NCI-H2029 treated with DMSO at 0.1 percent for 48 hours (cell line): ENCODE measurements at places on chromosomes 5 and 9.

GRCh38 chr5:110561510-110561909 lies 165.0 kb downstream of the TMEM232 start:
- DNase-seq = no peak

GRCh38 chr9:112000743-112001142 lies 104.1 kb downstream of the UGCG start:
- no peak for DNase-seq

GRCh38 chr9:131027872-131028179 lies 18.9 kb downstream of the LAMC3 start:
- DNase-seq = no peak

- no peak for DNase-seq
Observed at GRCh38 chr5:59999056-59999455, 105.5 kb upstream of the PDE4D start.

DNA sequence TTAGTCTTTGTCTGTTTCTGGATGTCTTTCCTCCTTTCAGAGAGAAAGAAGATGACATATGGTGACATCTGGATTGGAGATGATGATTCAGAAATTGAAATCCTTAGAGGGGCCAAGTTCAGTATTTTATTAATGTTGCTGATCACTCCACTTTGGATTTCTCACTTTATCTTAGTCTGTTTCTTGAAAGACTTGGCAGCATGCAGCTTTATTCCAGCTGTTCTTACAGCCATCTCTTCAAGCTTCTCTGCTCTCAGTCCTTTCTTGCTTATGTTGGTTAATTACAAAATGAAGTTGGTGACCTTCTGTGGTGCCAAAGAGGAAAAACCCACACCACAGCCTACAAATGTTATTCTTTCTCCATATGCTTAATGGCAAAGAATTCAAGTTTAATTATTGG lies 62.1 kb downstream of the SNCAIP start:
- no peak for DNase-seq

DNA sequence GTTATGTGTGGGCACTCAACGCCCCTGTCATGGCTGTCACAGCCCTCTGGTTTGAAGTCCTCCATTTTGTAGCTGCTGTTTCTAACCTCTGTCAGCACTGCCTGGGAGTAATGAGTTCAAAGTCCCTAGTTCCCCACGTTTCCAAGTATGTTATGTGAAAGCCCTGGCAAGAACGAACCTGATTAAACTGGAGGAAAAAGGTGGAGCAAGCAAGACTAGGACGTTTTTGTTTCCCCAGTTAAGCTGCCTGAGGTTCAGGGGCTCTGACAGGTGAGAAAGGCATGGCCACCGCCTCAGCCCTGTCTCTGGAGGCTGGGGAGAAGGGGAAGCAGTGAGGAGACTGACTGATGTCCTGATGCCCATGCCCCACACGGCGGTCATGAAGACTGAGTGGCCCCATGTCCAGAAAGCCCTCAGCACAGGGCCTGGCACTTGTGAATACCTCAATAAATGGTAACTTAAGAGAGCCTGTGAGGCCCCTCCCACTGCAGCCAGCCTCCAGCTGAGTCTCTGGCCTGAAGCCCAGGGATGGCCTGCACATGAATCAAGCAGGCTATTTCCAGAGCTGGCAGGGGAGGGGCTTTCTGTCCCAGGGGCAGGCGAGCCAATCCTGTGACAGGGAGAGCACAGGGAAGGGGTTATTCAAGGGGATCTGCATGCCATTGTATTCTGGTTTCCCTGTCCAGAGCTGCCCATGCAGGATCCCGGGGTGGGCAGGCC lies 61.8 kb downstream of the PFDN1 start:
- peak; percentile 71 for DNase-seq

DNA sequence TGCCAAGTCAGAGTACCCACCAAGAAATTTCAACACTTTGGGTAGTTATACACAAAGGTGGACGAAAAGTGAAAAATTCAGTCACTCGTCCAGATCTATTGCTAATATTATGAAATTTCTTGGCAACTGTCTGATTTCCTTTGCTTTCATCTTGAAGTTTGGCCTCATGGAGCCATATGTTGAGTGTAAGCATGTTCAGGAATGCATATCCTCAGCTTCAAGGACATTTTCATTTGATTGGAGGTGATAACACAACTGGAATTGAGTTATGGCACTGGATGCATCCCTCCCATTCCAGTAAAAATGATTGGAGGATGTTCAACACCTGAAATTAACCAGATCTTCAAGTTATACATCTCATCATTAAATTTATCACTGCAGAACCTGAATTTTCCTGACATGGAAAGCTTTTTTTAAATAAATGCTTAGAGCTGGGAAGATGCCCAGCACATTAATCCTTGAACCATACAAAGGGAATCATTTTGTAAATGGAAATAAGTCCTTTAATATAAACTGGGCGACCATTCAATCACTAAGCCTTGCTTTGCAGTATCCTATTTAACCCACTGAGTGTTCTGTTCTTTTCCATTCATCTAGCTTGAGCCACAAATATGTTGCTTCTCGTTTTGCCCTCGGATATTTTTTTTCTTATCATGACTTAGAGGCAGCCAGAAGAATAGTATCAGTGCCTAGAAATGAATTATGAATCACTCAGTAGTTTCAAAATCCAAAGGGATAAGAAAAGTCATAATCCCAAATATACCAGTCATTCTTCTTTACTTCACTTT lies 273.7 kb upstream of the PIK3R1 start:
- no peak for DNase-seq

DNA sequence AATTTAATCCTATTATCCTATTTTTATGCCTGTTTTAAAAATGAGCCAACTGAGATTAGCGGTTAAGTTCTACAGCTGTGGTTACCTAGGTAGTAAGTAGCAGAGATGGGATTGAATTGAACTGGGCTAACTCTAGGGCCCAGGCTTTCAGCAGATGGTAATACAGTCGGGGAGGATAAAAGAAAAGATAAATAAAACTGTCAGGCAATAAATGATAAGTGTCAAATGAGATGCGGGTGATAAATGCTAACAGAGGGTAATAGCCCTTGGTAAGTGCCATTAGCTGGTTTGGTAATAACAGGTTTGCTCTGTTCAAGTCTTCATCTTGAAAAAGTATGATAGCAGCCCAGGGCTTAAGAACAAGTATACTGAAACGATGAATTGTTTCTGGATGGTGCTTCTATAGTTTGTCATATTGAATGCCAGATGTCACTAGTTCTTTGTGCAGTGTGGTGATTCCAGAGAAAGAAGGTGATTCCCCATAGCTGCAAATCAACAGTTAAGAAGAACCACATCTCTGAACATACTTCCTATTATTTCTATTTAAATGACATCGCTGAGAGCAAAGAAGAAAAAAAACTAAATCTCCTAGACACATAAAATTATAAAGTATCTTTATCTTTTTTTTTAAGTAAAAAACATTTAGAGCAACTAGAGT lies 360.8 kb upstream of the PANK3 start:
- DNase-seq = no peak

DNA sequence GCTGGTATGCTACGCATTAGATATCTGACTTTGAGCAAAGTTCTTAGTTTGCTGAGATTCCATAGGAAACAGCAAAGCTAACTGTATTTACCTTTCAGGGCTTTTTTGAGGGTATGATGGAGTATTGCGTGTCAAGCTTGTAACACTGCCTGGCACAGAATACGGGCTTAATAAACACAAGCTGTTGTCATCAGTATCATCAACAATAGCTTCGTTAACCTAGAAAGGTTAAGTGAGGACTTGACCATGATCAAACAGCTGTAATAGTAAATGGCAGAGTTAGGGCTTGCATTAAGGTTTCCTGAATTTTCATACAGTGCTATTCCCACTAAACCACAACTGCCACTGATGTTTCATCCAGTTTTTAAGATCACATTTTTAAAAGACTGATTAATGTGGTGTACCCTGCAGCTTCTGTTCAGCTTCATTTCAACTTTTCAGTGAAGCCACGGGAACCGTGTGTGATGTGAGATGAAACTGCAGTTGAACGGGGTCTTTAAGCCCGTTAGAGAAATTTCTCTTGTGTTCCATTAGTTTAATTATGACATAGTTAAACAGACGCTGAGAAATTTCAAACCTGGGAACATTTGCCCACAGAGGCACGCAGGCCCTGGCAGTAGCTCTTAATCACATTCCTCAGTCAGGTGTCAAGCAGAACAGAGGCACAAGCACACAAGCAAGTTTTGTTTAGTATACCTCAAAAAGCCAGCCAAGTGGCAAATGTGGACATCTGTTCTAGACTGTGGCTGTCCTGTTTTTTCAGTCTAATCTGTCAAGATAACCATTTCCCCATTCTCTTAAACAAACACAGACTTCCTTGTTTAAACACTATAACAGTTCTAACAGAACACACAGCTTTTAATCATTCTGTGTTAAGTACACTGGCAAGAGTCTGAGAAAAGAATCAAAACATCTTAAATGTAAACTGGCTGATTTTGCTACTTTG lies 147.1 kb downstream of the ZNF608 start:
- DNase-seq = peak; percentile 59

DNA sequence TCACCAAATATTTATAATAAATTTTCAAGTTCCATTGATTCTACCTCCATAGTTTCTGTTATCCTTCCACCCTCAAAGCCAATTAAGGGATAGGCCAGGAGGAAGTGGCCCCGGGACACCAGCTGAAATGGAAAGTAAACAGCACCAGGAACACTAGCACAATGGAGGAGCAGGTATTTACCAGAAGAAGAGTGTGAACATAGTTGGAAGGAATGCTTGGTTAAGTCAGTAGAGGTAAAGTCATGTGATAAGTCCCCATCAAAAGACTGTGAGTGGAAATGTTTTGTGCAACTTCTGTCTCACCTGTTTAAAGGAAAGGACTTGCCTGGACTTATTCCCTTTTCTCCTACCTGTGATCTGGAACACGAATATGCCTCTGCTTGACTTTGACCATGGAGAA lies 146.7 kb upstream of the RAI14 start:
- DNase-seq = no peak

- DNase-seq = no peak
Observed at GRCh38 chr5:16886366-16886736, 49.7 kb downstream of the MYO10 start.

DNA sequence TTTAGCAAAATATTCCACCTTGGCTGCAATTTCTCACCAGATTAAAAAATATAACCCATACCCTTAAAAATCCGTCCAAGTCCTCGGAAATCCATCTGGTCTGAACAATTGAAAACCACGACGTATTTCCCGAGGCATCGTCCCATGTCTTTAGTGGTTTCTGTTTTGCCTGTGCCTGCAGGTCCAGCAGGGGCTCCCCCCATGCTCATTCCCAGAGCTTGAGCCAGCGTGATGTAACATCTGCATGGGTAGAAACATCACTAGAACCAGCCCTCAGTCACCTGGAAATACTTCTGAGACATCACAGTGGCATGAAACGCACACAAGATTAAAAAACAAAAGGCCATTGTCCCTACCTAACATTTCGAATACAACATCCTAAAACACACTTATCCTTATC lies 114.0 kb downstream of the DNAH5 start:
- DNase-seq = no peak

DNA sequence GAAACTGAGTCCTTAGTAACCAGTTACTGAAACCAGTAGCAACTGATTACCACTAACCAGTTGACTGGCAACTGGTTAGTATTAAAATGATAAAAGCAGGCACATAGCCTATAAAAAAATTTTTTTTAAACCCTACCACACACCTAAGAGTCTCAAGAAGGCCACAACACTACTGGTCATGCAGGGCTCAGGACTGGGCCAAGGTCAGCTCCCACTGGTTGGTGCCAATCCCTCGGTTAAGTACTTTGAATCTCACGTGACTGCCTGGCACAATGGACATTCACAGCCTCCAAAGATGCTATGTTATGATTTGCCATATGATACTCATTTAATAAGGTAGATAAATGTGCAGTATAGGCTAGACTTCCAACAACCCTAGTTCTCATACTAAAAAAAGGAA lies 8.5 kb downstream of the ANKH start:
- DNase-seq = no peak

DNA sequence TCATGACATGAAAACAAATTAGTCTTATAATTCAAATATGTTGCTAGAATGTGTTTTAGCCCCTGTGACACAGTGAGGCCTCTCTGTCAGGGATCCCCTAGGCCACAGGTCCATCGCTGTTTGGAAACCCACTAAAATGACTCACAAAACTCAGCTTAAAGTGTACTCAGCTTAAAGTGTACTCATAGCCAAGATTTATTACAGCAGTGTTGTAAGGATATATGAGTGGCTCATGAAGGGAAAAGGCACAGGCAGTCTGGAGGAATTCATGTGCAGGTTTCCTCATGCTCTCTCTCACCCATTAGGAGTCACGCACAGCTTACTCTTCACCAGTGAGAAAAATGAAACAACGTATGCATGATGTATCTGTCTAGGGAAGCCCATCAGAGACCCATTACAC lies 24.4 kb upstream of the TGFBI start:
- DNase-seq = no peak

DNA sequence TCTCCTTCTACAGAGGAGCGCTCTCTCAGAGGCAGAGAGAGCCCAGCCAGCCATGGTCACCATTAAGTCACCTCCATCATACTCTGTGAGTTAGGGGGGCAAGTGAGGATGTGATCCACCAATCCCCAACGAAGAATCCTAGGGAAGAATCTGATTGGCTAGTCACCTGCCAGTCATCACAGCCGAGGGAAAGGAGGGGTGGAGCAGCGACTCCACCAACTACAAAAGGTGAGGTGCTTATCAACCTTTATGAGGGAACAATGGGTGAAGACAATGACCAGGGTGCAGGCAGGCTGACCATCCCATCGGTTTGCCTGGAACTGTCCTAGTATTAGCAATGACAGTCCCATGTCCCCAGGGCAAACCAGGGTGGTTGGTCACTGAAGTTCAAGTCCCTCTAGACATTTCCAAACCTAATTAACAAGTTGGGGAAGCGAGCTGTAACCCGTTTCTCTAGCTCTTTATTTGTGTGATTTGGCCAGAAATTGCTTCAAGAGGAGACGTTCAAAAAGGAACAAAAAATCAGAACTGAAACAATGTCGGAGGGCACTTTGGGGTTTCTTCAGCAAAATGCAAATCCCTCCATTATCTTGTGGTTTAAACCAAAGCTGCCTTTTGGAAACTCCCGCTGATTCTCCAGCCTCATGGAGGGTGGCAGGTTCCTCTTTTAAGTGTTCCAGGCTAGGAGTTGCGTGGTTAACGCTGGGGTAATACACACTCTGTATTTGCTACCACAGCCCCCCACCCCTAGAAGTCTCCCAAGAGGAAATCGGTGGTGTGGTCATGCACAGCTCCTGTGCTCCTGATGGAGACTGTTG lies 18.8 kb upstream of the FCN1 start:
- no peak for DNase-seq

- no peak for DNase-seq
Observed at GRCh38 chr9:104280711-104281110, 186.6 kb downstream of the SMC2 start.

- no peak for DNase-seq
Observed at GRCh38 chr5:146732962-146733361, 145.6 kb downstream of the PPP2R2B start.

GRCh38 chr9:107960916-107961315 lies 471.3 kb upstream of the KLF4 start:
- no peak for DNase-seq

DNA sequence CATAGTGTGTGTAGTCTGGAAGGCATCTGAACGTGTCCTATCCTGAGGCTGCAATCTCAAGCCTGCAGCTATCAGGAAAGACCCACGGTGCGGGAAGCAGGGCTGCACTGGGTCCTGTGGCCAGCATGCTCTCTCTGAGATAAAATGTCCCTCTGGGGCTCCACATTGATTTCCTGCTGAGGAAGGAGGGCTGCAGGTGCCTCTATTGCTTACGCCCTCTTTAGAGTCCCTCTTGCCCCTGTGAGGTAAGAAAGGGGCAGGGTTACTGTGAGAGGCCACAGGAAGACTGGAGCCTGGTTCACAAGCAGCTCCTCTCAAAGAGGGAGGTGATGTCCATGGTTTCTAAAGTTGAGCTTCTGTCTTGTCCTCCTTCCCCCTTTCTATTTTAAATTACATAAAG lies 299.9 kb upstream of the RFX3 start:
- DNase-seq = no peak
